ENCODE measurements at places on chromosomes 7 and 10.
A peak's percentile ranks its signal among the peaks of the same experiment; 100 is the strongest.

DNA sequence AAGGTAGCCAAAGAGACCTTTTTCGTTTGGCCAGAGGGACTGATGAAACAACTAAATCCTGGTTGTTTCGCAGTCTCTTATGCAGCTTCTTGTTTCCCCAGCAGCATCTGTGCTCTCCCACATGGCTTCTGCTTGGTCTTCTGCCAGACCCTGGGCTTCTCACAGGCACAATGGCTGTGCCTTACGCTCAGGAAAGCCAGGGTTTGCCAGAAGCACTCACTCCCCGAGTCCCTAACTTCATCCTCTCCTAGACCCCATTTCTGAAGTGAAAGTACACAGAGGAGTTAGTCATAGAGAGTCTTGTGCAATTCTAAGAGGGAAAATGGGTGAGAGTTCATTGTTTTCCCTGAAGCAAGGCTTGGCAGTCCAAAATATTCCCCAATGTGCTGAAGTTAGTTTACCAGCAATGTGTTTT is 121.7 kb downstream of the EVX1 start:
- DNase-seq = peak; percentile 56

GRCh38 chr10:3658766-3659165 is 126.2 kb downstream of the KLF6 start:
- no peak for DNase-seq

DNA sequence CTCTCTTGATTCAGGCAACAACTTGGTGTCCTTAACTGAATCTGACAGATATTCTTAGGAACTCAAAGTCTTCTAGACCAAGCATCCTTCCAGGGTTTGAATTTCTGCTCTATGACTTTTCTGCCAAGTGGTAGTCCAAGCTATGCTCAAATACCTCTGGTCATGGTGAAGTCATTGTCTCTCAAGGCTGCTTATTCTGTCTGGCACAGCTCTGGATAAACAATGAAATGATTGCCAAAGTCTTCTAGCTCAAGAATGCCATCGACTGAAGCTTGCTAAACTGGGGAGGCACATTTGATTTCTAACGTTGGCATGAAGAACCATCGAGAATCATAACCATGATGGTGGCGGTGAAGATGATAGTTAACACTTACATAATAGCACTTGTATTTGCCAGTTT is 116.2 kb upstream of the MKX start:
- DNase-seq = no peak

GRCh38 chr7:37826825-37827224 is 21.6 kb upstream of the NME8 start:
- no peak for DNase-seq

GRCh38 chr10:63889803-63890202 is 368.6 kb downstream of the REEP3 start:
- no peak for DNase-seq

- no peak for DNase-seq
These were observed 219.9 kb downstream of the FGFR2 start for GRCh38 chr10:121378251-121378801.

DNA sequence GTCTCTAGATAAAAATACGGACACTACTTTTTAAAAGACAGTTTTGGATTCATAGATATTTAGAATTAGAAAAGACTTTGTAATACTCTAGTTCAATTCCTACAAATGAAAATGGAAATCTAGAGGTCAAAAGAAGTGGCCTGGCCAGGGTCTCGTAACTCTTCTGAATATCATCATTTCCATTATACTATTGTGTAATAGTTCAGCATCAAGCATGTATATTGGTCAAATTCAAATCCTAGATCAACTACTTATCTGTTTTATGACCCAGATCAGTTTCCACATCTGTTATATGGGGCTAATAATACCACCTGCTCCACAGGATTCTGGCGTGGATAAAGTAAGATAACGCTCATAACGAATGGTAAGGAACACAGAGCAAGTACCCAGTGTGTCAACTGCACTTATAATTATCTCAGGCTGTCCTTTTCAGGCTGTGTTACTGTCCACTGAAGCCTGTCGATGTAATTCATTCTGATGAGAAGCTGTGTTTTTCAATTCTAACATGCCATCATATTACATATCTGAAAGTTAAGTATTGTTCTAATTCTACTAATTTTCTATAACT is 54.3 kb downstream of the ARHGAP21 start:
- DNase-seq = no peak

Measured in fibroblast of skin of right biceps (primary cell).